ENCODE measurements at places on chromosomes 11 and 22.

DNA sequence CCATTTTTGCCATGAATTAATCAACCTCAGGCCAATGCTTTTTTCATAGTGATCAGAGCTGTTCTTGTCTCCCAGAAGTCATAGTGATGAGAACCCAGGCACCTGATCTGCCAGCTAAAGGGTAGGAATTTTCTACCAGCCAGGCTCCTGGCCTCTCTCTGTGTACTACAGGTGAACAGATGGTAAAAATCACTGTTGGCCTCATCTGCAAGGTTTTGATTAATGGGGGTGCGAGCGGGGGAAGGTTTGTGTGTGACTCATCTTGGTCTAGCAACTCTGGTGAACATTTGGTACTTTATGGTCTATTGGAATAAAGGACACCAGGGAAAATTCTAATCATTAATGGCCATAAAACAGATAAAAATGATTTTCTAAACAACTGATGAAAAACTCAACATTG, 14.4 kb upstream of the APOL4 start:
- no peak for DNase-seq

- no peak for DNase-seq
Observed at GRCh38 chr11:65442842-65443331, 20.3 kb downstream of the NEAT1 start.

DNA sequence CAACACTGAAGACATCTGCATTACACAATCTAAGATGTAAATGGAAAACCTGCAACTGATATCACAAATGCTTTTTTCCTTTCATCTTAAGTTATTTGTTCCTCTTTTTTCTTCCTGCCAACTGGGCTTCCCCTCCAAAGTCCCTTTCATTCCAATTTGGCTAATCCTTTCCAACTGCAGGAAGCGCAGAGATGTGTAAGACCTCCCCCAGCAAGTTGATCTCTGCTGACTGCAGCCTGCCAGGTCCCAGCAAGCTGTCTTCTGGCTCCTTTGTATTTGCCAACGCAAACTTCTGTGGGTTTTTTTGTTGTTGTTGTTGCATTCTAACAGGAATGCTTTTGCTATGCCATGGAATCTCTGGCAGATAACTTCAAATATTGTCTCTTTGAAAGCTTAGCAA, 38.5 kb upstream of the LRRC4C start:
- no peak for DNase-seq

- DNase-seq: peak; percentile 15
Observed at GRCh38 chr11:86182976-86183584, 61.5 kb upstream of the EED start.

DNA sequence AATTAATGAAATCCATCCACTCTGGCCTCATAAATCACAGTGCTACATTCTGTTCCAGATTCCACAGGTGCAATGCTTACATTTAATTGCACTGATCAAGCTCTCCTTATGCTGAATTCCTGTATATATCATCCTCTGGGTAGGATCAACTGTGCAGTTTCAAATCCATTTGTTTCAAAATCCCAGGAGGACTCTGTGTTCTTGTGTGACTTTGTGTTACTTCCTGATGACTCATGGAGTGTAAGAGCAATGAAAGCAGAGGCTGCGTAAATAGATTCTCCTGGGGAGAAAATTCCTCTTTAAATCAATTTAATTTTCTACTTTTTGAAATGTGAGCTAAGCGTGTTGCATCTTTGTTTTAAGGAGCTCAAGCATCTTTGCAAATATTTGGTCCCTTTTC, 752.7 kb downstream of the METTL15 start:
- DNase-seq: no peak

DNA sequence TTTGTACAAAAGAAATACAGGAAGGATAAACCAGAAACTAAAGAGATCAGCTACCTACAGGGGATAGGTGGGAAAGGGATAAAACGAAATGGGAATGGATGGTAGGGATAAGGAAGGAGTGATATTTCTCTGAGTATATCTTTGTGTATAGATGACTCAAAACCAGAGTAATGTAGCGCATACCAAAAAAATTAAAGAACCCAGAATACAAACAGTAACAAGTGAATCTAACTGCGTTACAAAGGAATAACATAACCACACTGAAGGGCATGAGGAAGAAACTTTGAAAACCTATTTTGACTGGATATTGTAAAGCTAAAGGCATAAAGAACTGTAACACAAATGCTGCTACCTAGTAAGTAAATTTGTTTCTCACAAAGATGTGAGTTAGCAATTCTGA, 37.9 kb downstream of the MAPK1 start:
- no peak for DNase-seq

DNA sequence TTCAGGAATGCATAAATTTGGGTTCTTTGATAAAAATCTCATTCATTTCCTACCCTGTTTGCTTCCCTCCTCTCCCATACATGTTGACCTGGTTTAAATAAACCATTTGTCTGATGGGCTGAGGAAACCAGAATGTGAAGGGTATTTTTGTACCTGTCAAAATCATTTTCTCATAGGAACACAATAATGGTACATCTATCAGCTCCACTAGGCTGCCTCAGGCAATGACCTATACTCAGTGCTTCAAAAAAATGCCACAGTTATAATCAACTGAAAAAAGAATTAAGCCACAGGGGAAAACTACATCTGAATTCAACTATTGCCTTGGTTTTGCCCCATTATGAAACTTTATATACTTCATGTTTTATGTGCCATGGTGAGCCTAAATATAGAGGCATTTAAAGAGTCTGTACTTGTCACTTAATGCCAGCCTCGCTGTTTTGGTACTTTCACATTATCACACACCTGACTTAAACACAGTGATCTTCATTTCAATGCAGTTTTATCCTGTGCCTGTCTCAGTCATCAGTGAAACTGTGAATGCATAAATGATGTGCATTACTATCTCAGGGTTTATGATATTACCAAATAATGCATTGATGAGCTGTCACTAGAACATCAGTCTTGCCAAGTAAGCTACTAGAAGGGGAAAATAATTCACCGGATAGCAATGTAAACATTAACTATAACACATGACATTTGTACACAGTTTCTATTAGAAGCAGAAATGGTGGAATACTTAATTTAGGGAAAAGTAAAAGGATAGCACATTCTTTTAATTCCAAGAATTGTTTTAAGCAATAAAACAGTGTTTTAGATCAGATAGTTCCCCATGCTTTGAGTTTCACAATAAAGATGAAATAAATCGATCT, 92.7 kb downstream of the MSANTD4 start:
- DNase-seq: no peak

DNA sequence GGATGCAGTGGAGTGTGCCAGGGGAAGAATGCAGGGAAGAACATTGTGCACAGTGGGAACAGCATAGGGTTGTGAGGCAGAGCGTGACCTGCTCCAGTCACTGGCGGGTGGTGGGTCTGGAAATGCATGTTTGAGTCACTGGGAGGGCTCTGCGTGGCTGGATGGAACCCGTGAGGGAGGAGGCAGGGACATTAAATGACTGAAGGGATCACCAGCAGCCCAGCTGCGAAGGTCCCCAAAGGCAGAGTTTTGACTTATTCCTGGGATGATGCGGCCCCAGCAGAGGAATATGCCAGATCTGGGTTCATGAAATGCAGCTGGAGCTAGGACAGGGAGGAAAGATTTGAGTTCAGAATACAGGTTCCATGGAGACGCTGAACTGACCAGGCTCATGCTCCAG, 104.0 kb upstream of the FGF3 start:
- no peak for DNase-seq

- no peak for DNase-seq
Observed at GRCh38 chr22:42468841-42469240, 36.6 kb upstream of the NFAM1 start.

DNA sequence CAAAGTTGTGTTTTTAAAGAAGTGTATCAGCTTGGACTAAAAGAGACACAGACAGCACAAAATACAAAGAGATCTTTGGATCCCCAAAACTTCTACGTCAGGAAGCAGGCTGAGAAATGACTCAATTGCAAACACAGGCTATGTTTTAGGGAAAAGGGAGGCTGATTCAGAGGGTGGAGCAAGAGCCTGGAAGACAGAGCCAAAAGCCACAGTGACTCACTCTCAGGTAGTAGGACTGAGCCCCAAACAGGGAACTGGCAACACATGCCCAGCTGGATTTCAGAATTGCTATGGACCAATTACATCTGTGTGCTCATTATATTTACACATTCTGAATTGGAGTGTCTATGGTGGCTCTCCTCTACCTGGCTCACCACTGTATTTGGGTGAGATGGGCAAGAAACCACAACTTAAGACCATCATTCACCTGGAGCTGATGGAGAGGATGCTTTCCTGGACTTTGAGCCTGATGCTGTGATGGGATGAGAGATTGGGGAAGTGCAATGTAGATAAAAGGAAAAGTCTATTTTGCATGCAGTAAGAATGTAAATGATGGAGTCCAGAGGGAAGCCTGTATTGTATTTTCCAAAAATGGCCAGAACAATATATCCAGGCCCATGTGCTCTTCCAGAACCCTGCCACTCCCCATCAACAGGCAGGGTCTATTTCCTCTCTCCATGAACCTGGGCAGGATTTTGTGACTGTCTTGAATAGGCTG, 20.8 kb upstream of the LINC01488 start:
- DNase-seq: no peak

- no peak for DNase-seq
Observed at GRCh38 chr22:29873943-29874342, 9.0 kb upstream of the MTMR3 start.

- no peak for DNase-seq
Observed at GRCh38 chr11:12291766-12292165, 85.6 kb upstream of the PARVA start.

- DNase-seq: no peak
Observed at GRCh38 chr11:134374891-134375550, 37.0 kb downstream of the B3GAT1 start.

- no peak for DNase-seq
Observed at GRCh38 chr22:19663821-19664355, 50.4 kb upstream of the SEPTIN5 start.

DNA sequence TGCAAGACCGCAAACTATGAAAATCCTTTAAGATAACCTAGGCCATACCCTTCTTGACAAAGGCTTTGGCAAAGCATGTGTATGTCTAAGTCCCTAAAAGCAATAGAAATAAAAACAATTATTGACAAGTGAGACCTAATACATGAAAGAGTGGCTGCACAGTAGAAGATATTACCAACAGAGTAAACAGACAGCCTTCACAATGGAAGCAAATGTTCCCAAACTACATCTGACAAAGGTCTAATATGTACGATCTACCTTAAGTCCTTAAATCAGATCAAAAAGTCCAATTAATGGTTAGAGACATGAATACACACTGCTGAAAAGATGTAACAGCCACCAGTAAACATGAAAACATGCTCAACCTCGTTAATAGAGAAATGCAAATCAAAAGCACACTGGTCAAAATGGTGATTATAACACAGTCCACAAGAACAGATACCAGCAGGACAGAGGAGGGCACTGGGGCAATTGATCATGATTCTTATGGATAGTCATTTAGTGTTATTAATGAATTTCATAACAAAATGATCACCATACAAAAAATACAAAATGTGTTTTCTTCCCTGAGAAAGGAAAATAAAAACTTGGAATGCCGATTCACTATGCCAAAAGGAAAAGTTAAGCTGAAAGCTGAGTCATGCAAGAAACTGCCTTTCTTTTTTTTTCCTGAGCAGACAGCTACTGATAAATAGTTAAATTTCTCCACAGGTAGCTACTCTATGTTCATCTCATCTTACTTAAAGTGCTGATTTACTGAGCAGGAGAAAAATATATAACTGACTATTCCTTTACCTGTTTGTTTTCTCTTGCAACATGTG, 102.6 kb upstream of the VPREB1 start:
- no peak for DNase-seq

DNA sequence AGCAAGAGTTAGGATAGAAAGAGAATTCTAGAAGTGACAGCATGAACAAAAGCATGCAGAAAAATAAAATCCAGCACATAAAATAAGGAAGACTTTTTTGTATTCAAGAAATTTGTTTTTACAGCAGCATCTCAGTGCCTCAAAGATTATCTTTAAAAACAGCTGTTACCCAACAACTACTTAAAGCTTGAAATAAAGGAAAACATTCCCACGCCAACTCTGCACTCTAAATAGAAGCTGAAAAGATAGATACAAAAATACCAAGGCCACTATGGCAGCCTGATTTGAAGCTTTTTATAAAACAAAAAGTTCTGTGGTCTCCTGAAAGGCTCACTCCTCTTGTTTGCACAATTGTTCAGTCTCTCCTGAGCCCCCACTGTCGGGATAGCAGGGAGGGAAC, 83.6 kb upstream of the LRRC55 start:
- no peak for DNase-seq

- DNase-seq: no peak
Observed at GRCh38 chr22:35446365-35446764, 46.4 kb downstream of the MCM5 start.

GRCh38 chr11:117669062-117669461, 128.0 kb downstream of the DSCAML1 start:
- no peak for DNase-seq

GRCh38 chr11:18731441-18731840, 5.5 kb upstream of the IGSF22 start:
- no peak for DNase-seq

DNA sequence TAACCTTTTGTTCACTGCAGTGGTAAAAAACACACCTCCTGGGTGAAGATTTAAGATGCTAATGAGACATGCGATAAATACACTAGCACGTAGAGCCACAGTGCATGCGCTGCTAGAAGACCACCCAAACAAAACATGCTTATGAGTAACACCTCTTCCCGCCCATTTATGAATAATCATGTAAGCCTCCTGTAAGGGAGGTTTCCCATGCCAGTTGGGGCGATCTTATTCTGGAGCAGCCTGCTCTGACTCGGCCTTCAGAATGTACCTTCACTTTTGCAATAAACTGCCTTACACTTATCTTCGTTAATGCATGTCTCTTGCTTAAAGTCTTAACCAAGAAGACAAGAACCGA, 18.1 kb upstream of the SCARF2 start:
- DNase-seq: no peak
